ENCODE measurements at places on chromosomes 2 and 18.

GRCh38 chr2:149819356-149819957 is 231.9 kb upstream of the MMADHC start:
- no peak for DNase-seq

- DNase-seq: no peak
Measured at GRCh38 chr2:96959406-96960110, 26.8 kb downstream of the FAM178B start.

- DNase-seq: no peak
Measured at GRCh38 chr2:191688934-191689695, 11.2 kb downstream of the NABP1 start.

- DNase-seq: no peak
Measured at GRCh38 chr2:118880501-118880900, 33.1 kb upstream of the EN1 start.

- no peak for DNase-seq
Measured at GRCh38 chr2:181241366-181241765, 215.8 kb upstream of the ITGA4 start.

DNA sequence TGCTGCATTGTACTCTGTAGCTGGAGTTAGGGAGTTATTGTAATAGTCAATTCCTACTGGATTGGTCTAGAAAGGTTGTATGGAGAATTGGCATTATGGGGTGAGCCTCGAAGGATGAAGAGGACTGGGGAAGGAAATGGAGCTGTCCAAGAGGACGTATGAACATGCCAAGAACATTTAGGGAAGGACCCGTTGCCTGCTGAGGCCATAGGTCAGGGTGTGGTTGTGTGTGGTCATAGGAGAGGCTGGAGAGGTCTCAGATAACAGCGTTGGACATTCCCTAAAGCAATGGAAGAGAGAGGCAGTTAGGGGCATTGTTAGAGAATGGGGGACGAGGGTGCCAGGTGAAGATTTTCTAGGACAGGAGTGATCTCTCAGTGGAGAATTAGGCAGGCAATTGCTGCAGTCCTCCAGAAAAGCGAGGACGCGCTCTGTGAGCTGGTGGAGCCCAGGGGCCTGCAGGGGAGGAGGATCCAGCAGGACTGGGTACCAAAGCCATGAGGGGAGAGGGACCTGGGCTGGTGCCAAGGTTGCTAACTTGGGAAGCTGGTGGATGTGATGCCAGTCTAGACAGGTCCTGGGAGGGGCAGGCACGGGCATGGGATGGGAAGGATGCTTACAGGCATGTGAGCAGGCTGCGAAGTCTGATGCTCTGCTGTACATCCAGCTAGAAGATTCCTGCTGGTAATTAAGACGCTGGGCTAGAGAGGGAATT is 9.4 kb upstream of the PSD4 start:
- no peak for DNase-seq

- peak; percentile 70 for DNase-seq
Measured at GRCh38 chr2:241637795-241638660, 535 bp downstream of the ATG4B start.

- peak; percentile 51 for DNase-seq
Measured at GRCh38 chr2:72924353-72925240, 7.3 kb downstream of the EMX1 start.

DNA sequence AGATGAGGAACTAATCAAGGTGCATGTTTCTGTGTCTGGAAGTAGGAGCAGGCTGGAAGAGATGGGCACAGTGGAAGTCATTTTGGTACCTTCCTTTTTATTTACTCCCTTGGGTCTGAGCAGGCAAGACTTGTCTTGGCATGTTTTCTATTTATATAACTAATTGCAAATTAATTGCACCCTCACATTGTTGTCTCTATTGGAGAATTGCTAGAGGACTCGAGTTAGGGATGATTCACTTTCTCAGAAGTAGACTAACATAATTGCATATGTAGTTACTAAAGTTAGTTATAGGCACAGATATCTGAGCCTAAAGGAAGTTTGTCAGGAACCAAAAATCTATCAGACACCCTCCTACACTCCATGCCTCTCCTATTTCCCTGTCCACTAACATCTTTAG is 92.8 kb upstream of the NRP2 start:
- DNase-seq: no peak

DNA sequence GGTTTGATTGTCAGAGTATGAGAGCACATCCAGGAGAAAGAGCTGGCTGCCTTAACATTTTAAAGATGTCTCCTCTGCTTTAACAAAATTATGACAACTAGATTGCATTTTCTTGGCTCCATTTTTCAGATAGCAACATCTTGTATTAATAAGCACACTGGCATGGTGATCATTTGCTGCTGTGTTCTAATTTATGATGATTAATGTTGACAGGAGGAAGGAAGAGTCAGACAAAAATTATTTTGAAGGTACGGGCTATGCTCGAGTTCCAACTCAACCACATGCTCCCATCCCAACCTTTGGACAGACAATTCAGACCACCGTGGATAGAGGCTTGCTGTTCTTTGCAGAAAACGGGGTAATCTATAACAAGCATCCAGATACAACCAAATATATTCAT is 98.2 kb upstream of the TTC39C start:
- no peak for DNase-seq

DNA sequence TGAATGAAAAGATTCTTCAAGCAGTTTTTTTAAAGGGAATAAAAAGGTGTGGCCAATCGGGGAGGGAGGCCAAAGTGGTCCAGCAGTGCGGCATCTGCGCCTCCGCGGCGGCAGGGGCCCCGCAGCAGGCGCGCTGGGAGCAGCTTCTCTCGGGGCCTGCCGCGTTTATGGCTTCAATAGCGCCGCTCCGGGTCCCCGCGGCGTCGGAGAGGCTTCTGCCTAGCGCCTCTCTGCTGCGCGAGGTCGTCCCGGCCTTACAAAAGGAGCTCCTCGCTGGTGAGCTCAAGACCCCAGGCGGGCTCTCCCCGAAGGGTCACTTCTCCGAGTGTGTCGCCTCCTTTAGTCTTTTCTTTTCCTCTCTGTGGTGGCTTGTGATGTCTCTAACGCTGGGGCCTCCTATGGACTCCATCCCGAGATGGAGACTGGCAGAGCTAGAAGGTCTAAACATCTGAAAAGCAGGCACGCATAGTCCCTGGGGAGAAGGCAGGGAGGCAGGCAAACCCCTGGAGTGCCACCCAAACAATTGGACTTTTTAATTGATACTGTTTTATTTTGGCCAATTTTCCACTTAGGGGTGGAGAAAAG is 67.1 kb downstream of the SUMO1 start:
- peak; percentile 68 for DNase-seq

DNA sequence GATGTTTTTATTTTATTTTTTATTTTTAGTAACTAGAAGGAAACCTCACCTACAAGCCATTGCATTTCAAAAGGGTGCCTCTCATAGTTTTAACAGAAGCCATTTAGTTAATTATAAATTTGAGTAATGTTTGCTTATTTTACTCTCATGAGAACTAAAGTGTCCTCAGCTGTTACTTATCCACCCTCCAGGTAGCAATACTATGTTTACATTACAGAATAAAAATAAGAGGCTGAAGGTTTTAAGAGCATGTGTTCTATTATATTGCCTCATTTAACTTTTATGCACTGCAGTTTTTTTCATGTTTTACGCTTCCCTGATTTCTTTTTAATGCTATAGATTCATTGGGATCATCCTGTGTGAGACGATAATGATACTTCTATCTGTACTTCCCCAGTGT is 235.5 kb downstream of the THSD7B start:
- DNase-seq: no peak

DNA sequence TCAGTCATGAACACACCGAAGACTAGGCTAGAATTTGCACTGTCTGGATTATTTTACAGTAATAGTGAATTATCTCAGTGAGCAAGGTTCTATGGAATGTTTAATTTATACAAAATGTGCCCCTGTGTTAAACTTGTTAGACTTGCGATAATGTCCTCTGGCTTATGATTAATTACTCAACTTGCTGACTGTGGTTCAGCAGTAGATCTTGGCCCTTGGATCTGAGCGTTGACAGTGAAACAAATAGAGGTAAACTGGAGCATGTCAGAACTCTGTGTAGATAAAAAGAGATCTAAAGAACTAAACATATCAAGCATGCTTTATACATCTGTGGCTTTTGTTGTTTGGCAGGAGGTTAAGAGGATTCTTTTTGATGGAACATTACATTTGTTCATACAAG is 407.6 kb downstream of the DSEL start:
- DNase-seq: no peak

- no peak for DNase-seq
Measured at GRCh38 chr2:227696990-227697679, 20.7 kb downstream of the SLC19A3 start.

GRCh38 chr2:176142281-176142680 is 9.1 kb upstream of the HOXD4 start:
- no peak for DNase-seq

- no peak for DNase-seq
Measured at GRCh38 chr2:84175970-84176369, 283.1 kb downstream of the SUCLG1 start.

DNA sequence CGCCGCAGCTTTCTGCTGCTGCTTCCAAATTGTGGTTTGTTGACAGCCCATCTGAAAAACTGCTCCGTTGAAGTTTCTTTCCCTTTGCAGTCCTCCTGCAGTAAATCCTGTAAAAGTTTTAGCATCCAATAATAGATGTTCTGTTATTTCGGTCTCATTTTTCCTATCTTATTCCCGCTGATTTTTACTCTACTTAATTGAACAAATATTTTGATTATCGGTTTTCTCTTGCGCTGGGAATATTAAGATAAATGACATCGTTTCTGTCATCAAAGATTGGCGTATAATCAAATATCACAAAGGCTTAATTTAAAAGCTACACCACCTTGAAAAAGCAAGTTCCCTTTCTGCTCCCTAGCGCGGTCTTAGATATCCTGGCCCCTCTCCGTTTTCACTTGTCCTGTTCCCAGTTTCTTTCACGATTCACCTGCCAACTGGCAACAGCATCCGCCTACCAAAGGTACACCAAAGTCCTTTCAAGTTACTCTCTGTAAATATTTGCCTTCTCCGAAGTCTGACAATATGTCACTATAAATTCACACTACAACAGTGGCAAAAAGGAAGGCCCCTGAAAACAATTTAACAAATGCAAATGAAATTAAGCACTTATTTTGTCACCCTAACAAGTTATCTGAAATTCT is 1.0 kb upstream of the STRN start:
- no peak for DNase-seq

Data from nephron progenitor cell (in vitro differentiated cells).